ENCODE measurements at places on chromosomes 6 and 20.

DNA sequence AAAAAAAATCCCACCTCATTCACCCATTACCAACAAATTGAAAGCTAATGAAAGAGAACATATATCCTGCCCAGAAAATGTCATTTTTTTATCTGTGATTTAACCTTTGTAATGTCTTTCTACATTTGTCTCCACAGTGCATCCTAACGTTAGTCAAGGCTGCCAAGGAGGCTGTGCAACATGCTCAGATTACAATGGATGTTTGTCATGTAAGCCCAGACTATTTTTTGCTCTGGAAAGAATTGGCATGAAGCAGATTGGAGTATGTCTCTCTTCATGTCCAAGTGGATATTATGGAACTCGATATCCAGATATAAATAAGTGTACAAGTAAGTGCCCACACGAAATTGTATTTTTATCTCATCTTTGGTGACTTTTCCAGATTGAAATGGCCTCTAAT lies 30.0 kb downstream of the RSPO3 start:
- DNase-seq: no peak

DNA sequence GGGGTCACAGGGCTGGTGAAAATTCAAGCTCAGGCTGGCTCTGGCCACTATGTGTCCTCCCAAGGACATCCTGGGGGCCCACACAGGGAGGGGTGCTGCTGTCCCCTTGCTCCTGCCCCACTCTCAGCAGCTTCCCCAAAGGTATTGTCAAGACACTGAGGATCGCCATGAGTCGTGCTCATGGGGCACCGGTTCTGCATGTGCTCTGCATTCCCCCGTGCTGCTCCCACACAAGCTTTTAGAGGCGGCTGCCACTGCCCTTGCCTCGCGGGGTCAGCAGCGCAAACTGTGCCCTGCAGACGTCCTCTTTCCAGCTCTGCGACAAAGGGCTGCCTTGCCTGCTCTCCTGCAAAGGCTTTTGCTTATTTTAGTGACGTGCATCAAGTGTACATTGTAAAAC lies 179.8 kb downstream of the ERMARD start:
- DNase-seq: no peak

GRCh38 chr6:104955927-104956730 lies 778 bp upstream of the LIN28B start:
- no peak for DNase-seq

- DNase-seq: no peak
Observed at GRCh38 chr6:16345449-16346330, 107.3 kb downstream of the GMPR start.

DNA sequence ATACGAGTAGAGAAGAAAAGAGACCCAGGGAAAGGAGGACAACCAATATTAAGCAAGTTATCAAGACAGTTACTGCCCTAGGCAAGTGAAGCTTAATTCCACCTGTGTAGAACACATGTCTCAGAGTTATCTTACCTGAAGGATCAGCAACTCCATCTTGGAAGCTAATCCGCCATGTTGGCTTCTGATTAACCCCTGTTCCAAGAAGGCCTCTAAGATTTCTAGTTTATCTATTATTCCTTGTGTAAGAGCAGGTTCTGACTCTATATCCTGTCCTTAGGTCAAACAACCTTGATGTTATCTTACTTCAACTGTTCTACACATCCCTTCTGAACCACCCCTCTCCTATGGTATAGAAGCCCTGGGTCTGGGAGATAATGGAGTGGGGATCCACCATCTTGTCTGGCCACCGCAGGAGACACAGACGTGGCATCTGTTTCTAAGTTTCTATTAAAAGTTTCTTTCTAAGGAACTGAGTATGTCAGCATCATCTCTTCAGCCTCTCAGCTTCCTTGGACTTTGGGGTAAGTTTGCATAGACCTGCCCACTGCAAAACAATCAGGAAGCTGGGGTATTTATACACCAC lies 27.7 kb upstream of the PTPN1 start:
- no peak for DNase-seq

DNA sequence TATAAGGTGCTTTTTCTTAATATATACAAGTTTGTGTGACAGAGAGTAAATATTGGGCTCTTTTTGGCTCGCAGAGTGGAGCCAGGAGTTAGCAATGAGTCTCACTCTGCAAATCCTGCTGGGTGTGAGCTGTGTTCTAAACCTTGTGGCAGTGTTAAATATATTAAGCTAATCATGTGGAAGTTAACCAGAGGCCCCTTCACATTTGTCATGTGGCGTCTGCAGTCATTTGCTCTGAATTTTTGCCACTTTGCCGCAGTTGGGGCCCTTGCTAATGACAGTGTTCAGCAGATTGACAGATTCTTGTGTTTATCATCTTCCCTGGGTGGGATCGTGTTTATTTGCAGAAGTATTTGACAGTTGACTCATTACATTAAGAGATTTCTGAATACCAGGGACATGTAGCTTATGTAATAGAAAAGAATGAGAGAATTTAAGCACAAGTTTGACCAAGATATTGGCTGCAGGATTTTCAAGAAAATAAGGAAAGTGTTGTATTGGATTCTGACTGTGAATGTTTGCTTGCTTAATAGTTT lies 37.9 kb downstream of the SPATA2 start:
- no peak for DNase-seq

DNA sequence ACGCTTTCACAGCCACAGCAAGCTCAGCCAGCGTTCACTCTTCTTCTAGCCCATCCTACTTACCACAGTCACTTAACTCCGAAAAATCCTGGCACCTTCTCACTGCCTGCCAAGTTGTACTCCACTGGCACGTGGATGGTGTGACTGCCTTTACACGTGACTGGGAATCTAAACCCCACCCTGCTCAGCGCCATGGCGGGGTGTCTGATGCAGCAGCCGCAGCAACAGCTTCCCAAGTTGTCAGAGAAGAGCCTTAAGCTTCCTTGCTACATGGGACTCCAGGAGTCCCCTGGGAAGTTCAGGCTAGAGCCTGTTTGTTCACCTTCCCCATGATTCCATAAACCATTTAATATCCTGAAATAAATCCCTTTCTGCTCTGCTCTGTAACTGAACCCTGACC lies 61.9 kb upstream of the FOXC1 start:
- DNase-seq: no peak

DNA sequence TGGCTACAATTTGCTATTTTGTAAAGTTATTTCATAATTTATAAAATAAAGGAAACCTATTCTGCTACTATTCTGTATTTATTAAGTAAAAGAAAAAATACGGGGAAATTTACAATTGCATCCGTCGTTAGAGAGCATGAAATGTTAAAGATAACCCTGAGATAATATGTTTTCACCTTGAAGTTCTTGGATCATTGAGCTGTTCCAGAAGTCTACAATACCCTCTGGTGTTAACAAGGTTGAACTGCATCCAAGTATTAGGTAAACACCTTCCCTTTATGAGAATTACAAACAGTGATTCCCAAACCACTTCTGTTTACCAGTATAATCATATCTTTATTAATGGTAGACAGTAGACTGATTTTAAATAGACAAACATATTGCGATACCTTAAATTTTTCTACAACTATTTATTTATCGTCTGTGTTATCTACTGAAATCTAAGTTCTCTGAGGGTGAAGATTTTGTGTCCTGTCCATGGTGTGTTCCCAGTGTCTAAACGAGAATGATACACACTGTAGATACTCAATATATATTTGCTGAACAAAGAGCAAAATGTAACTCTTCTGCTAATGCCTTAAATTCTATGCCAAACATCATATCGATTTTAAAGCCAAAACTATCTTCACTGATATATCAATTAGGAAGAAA lies 28.2 kb downstream of the TBC1D32 start:
- no peak for DNase-seq

GRCh38 chr6:139134064-139134395 lies 850 bp upstream of the HECA start:
- DNase-seq: no peak

DNA sequence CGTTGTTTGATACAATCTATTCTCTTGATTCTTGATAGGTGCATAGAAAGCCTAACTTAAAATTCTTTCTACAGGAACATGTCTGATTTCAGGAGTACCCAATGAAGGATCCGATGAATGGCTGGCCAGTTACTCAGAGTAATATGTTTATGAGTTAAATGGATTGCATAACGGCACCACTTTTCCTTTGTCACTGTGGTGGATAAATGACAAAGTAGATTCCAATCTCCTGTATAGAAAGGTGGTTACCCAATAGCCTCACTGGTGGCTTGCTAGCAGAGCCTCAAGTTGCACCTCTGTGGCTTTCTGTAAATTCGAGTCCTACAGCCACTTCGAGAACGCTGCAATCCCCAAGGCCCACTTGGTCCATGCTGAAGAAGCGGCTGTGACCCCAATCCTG lies 28.4 kb downstream of the LHFPL5 start:
- DNase-seq: no peak

GRCh38 chr20:3744806-3745685 lies 12.6 kb downstream of the HSPA12B start:
- peak; percentile 70 for DNase-seq

- DNase-seq: no peak
Observed at GRCh38 chr6:100454551-100455229, 10.0 kb downstream of the SIM1 start.

DNA sequence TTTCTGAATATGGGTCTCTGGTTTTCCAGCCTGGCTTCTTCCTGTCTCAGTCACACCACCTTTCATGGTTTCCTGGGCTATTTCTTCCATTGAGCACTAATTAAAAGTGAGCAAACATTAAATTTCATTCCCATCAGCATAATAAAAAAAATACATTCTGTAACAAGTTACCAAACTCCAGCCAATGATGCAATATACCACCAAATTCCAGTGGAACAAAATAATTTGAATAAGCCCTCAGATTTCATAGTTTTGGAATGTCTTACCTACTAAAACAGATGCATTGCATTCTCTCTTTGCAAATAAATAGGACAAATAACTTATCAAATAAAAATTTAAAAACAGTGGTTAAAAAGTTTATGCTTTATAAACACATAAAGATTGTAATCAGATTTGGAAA lies 97.8 kb upstream of the PRDM1 start:
- no peak for DNase-seq

GRCh38 chr6:129710450-129711270 lies 683 bp upstream of the ARHGAP18 start:
- no peak for DNase-seq

DNA sequence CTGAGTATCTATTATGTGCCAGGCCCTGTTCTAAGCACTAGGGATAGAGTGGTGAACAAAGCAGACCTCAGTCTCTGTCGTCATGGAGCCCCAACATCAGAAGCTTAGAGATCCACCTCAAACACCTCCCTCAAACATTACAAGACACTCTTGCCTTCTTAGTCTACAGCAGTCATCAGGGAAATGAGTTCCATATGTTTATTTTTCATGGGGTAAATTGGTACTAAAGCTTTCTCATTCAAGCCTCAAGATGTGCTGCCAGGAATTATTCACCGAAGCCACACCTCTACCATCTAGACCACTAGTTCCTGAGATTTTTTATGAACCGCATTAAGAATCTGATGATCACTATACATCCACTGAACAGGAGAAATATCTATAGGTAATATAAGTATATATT lies 59.0 kb upstream of the TFB1M start:
- no peak for DNase-seq

DNA sequence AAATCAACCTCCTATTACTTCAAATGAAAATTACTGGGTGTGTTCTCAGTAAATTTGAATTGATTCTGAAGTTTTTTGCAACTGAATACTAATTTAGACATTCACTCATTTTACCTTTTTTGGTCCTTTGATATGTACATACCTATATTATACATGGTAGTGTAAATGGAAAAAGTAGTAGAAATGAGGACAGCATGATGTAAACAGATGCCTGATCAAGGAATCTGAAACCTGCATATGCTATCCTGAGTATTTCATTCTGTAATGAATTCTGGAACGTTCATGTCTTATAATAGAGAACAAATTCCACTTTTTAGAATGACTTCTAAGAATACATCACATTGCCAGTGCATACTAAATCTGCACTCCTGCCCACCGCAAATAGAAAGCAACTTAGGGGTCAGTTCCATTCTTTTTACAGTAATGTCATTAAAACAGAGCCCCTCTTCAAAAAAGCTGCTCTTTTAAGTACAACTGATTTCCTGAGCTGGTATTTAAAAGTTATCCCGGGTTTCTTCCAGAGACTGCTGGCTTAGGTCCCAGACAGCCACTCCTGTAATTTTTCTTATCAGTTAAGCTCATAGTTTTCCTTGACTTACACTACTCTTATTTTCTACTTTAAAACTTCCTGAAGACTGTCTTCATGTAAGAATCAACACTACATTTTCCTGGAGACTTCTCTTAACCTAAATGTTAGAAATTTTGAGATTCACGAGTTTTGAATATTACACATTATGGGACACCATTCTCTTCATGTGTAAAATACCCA lies 48.4 kb downstream of the MAP3K7 start:
- no peak for DNase-seq

- DNase-seq: no peak
Observed at GRCh38 chr6:28977341-28978132, 27.6 kb downstream of the ZNF311 start.

- no peak for DNase-seq
Observed at GRCh38 chr6:132643547-132643946, 15.4 kb downstream of the TAAR1 start.

- DNase-seq: no peak
Observed at GRCh38 chr6:119614138-119614537, 264.6 kb upstream of the MAN1A1 start.

DNA sequence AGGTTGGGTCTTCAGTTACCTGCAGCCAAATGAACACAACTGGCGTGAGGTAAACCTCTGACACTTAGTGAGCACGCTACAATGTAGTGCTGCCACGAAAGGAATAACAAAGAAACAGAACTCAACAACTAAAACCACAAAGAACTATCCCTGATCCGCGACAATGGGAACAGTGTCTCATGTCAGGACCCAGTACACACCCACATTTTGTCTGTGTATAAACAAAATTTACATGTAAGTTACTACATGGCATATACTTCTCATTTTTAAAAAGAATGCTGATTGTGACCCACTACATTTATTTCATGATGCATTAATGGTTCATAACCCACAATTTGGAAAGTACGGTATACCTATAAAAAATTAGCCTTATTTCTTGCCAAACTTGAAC lies 14.1 kb downstream of the FKBP1A start:
- no peak for DNase-seq

GRCh38 chr6:123901436-123901835 lies 97.8 kb downstream of the NKAIN2 start:
- no peak for DNase-seq

DNA sequence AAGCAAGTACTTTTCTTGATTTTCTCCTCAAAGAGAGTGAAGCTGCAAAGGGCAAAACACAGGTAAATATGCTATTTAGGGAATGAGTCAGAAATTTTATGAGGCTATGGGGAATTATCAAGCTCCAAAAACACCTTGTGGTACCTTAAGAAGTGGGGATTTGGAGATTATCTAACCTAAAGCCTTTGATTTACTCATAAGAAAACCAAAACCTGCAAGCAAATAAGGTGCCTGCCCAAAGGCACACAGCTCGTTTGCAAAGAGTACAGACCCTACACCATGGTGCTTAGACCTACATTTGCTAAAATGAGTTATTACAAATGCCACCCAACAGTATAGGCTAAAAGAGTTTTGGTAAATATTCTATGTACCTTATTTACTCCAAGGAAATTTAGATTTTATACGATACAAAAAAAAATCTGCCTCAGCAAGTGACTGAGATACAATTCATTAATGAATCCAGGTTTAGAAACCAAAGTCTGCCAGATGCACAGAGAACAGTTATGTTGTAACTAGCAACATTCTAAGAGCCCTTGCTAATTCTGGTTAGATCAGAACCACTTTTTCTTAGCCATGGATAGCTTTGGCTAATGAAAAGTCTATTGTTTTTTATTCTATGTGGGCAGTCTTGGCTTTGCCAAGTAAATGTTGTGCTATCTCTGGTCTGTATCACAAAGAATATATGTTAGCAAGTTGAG lies 101.5 kb downstream of the KHDC1L start:
- no peak for DNase-seq
